ENCODE measurements at places on chromosomes 1 and 21.

DNA sequence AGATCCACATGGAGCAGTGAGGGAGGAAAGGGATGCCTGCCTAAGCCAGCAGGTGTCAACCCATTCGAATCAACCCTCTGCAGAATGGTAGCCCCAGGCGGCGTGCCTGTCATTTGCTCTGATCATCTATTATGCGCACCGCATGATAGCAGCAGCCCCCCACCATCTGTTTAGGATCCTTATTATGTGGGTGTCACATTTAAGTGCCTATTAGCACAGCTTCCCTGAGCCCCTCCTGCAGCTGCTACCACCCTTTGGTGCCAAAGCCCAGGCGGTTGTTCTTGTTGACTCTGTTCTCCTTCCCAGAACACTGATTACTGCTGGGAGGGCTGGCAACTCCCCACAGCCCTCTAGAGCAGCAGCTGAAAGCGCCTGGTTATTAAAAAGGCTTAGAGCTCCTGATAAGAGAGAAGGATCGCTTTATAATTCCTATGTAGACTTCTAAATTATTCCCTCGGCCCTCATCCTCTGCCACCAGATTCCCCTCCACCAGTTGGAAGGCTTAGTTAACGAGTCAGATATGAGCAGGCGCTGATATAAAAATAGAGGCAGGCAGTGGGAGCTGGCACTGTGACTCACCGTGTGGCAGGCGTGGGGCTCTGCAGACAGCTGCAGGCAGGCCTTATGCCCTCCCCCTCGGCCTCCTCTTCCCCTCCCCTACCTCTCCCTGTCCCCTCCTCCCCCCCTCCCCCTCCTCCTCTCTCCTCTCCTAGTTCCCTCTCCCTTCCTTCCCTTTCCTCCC lies 23.0 kb downstream of the ACTA1 start:
- DNase-seq = no peak

DNA sequence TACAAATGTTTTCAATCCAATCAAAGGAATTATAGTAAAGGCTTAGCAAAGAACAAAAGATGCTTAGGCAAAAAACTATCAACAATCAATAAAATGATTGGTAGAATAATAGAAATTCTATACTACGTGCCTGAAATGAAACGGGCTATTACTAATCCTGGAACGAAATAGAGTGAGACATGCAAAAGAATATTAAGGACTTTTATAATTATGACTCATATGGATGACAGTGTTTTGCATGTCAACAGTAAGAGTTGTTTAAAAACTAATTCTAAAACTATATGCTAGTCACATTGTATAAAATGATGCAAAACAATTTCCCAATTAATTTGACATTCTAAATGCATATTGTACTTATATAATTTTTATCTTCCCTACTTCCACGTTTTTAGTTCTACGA lies 35.6 kb downstream of the LRRIQ3 start:
- no peak for DNase-seq

DNA sequence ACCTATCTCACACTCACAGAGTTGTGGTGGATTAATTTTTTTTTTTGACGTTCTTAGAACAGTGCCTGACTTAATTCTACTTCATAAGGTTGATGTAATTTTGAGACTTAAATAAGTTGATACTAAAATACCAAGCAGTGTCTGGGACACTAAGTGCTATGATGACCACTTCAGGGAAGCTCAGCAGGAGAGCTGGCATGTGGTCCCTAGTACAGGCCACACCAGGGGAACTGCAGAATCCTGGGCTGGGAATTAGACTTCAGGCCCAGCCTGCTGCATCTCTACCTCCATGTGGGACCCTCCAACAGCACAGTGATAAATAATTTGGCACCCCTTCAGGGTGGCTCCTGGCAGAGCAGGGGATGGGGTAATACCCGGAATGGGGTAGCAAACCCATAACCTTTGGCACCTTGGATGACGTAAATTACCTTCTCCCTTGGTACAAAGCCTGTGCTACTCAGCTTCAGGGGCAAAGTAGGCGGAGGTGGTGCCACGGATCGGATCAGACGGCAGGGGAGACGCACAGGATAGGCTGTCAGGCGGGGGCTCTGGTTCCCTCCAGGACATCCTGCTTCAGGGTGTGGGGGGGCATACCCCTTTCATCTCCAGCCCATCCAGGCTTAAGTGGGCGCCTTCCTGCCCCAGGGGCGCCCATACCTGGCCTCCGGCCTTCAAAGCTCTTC lies 4.8 kb downstream of the MFSD2A start:
- no peak for DNase-seq

DNA sequence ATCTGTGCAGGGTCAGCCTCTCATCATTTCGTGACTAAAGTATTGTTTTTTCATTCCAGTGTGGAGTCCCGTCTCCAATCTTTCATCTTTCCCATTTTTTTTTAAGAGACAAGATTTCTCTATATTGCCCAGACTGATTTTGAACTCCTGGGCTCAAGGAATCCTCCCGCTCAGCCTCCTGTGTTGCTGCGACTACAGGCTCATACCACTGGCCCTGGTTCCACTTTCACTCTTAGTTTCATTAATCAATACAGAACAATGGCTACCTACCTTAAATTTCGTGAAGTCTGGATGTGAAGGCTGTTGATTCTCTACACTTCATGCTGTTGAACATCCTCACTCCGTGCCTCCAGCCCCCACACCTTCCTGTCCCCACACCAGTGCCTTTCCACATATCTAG lies 97.7 kb upstream of the GREM2 start:
- DNase-seq = no peak

- no peak for DNase-seq
Observed at GRCh38 chr1:172944931-172945330, 105.8 kb downstream of the TNFSF18 start.

GRCh38 chr1:42740851-42741580 lies 980 bp upstream of the CLDN19 start:
- no peak for DNase-seq

DNA sequence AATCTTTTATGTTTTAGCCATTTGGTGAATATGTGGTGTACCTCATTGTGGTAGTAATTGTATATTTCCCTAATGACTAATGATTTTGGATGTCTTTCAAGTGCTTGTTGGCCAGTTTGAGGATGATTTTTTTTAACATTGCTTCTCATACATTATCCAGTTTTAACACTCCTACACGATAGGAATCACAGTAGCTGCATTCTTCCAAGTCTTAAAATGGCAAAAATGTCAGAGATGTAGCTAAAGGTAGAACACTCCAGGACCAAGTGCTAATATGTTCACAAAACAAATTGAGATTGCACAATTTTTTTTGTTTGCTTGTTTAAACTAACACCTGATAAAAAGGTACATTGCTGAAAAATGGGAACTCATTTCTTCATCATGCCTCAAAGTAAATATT lies 11.7 kb downstream of the USP25 start:
- no peak for DNase-seq

DNA sequence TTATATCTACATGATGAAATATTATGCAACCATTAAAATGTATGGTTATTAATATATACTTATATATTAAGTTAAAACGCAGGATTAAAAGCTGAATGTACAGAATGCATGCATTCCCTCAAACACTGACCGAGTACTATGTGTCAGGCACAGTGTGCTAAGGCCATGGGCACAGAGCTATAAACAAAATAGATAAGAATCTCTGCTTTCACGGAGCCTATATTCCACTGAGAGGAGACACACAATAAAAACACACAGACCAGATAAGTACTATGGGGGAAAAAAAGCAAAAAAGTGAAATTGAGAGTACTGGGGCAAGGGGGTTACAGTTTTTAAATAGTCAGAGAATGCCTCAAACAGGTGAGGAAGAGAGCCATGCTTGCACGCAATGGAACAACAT lies 62.7 kb downstream of the GPATCH2 start:
- no peak for DNase-seq

- no peak for DNase-seq
Observed at GRCh38 chr1:220890602-220891001, 11.4 kb downstream of the HLX start.

GRCh38 chr1:93631626-93632365 lies 49.8 kb downstream of the BCAR3 start:
- no peak for DNase-seq

- no peak for DNase-seq
Observed at GRCh38 chr1:186761358-186761757, 67.4 kb upstream of the PLA2G4A start.

- peak; percentile 37 for DNase-seq
Observed at GRCh38 chr1:6343506-6344405, 49.8 kb downstream of the ACOT7 start.

DNA sequence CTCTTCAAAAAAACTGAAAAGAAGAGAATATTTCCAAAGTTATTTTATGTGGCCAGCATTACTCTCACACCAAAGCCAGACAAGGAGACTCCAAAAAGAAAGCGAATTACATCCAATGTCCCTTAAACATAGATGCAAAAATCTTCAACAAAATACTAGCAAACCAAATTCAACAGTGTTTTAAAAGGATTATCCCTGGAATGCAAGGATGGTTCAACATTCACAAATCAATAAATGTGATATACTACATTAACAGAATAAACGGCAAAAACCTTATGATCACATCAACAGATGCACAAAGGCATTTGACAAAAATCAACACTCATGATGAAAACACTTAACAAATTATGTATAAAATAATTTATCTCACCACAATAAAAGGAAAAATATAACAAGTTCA lies 207.8 kb downstream of the DENND1B start:
- DNase-seq = no peak

DNA sequence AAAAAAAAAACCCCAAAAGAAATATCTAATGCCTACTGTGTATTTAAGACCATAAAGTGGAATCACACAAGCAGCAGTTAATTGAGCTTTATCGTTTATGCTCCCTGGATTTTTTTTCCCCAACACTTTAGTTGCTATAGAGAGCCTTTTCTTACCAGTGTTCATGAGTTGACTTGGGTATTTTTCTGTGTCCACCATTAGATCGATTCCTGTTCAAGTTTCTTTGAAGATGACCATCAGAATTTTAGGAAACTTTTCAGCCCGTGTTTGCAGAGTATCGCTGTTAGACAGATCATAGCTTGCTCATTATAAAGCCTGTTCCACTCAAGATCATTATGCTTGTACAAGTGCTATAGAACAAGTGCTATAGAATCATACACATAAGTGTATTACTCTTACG lies 1.5 kb downstream of the RALGPS2 start:
- DNase-seq = no peak

- no peak for DNase-seq
Observed at GRCh38 chr1:225462714-225463574, 35.1 kb upstream of the LBR start.

GRCh38 chr1:111882559-111882958 lies 106.9 kb downstream of the KCND3 start:
- no peak for DNase-seq

DNA sequence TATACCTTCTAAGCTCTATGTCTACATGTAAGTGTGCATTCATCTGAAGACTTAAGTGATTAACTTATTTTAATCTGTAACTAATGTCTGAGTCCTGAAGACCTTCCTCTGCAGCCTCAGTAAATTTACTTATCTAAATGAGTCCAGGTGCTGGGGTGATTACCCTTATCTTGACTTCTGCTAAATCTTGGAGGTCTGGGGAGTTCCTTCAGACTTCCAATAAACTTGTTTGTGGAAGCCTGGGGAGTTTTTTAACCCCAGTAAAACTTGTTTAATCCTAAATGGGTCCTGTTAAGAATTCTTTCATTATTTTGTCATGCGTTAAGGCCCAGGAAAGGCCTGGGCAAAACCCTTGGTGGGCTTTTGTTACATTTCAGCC lies 37.0 kb downstream of the RSPH1 start:
- no peak for DNase-seq

Measured in activated CD4-positive, alpha-beta T cell treated with anti-CD3 and anti-CD28 coated beads for 1 hour (primary cell).